Activated CD4-positive, CD25-positive, alpha-beta regulatory T cell treated with anti-CD3 and anti-CD28 coated beads, Interleukin-2, amount 50 U/mL, for 24 hours (primary cell): ENCODE measurements at places on chromosomes 7 and 10.

DNA sequence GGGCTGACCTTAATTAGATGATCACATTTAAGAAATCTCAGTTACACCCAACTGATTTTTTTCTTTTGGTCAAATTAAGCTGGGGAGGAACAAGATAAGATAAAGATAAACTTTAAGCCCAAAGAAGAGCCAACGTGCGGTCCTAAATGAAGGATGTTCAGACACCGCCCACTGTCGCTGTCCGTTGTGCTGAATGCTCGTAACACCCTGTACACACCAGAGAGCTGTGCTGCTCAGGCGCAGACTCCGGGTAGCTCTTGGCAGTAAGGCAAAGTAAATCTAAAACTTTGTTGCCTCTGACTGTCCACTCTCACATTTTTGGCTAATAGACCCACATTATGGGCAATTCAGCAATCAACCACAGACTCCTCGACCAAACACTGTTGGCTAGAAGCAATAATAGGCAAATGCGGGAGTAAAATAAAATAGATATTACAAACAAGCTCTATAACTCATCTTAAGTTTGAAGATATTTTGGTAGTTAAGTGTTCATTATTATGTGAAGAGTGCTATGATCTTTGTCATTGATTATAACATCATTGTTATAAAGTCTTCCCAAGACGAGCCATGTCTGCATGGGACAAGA lies 57.1 kb downstream of the PLPP4 start:
- no peak for ATAC-seq

GRCh38 chr10:14040787-14041631 lies 289.7 kb downstream of the FRMD4A start:
- peak; percentile 27 for ATAC-seq

- no peak for ATAC-seq
Measured at GRCh38 chr7:134781171-134781570, 1.7 kb downstream of the CALD1 start.

- no peak for ATAC-seq
Measured at GRCh38 chr7:102165136-102165535, 121.5 kb upstream of the SH2B2 start.

- ATAC-seq: no peak
Measured at GRCh38 chr10:69337296-69338132, 59.2 kb downstream of the HK1 start.

GRCh38 chr7:147804032-147804431 lies 786.5 kb upstream of the C7orf33 start:
- ATAC-seq: no peak

GRCh38 chr7:91537260-91538152 lies 273.3 kb downstream of the FZD1 start:
- ATAC-seq: no peak

DNA sequence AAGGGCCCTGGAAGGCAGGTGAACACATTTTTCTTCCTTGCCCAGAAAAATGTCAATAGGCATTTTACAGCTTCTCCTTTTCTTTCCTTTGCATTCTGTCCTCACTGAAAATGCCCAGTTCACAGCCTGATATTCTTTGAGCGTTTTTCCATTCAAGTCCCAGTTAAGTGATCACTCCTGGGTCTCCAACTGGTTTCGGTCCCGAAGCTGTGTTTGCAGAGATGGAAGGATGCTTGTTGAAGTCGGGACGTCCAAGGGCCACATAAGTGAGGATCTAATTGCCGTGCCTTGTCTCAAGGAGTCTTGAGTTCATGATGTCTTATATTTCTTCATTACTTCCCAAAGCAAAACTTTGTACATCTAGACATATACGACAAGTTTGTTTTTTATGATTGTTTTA lies 208.7 kb upstream of the PRKCQ start:
- no peak for ATAC-seq

DNA sequence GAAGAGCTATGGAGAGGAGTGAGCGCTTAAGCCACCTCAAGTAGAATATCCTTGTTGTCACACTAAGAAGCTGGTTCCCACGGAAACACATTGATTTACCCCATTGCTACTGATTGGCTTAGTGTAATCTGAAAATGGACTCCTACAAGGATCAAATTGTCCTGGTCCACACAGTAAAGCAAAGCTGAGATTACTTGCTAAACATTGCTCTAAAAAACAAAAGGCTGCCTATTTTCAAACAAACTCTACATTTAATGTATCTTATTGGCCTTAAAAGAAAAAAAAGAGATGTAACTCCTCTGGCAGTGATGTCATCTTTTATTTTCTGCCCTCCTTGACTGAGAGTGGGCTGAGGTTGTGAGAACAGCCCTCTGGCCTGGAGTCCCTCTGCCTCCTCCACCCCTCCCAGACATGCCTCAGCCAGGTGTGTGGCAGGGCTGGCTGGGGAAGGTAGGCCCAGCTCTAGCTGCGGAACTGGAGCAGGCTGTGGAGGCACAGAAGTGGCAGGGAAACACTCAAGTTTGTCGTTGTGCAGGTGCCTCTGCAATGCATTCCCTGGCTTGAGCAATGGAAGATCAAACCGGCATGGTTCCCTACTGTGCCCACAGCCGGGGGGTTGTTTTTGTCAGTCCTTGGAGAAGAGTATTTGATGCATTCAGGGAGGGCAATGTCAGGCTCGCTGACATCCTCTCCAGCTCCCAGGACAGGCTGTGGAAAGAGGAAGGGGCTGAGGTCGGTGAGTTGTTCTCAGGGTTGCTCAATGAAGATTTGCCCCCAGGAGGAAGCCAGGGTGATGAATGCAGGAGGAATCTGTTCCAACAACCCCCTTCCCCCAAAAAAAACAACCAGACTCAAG lies 9.1 kb downstream of the KLF6 start:
- no peak for ATAC-seq

GRCh38 chr10:6232846-6233724 lies 30.4 kb downstream of the PFKFB3 start:
- ATAC-seq: no peak

GRCh38 chr10:15181576-15182156 lies 13.2 kb upstream of the NMT2 start:
- no peak for ATAC-seq

GRCh38 chr10:48462482-48463020 lies 142.3 kb downstream of the ARHGAP22 start:
- ATAC-seq: no peak

- ATAC-seq: no peak
Measured at GRCh38 chr10:108597031-108597430, 1326.3 kb downstream of the XPNPEP1 start.

DNA sequence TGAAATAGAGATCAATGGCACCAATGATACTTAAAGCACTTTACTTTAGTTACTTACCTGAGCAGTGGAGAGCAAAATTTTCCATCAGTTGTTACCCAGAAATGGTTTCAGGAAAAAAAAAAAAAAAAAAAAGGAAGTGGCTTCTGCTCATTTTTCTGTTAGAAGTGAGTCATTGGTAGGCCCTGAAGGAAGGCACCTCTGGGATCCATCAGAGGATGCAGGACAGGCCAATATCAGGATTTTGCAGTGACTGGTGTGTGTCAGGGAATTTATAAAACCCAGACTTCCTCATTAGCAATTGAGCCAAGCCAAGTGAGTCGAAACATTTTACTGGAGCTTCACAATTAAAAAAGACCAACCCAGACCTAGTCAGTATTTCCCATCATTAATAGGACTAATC lies 2.3 kb upstream of the SMIM30 start:
- ATAC-seq: no peak

GRCh38 chr7:151793531-151793951 lies 83.4 kb downstream of the PRKAG2 start:
- no peak for ATAC-seq

DNA sequence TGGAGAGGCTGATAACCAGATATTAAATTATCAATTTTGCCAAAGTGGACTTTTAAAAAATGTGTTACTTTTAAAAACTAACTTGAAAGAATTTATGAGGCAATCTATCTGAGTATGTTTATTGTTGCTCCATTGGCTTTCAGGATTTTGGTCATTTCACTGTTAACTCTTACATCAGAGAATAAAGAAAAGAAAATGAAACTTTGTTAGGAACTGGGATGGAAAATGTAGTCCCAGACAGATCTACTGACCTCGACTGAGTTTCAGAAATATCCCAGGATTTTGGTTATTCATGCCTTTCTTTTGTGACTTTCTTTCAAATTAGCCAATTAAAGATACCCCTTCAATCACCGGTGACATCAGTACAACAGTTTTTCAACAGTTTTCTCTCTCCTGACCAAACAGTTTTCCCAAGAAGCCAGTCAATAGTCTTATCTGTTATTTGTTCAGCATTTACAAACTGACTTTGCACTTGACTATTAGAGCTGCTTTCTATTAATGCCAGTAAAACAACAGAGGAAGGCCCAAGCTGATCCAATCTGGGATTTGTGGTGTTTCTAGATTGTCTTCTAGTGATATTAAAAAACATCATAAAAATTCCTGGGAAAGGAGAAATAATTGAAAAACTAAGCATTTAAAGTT lies 35.8 kb downstream of the NRBF2 start:
- ATAC-seq: no peak

DNA sequence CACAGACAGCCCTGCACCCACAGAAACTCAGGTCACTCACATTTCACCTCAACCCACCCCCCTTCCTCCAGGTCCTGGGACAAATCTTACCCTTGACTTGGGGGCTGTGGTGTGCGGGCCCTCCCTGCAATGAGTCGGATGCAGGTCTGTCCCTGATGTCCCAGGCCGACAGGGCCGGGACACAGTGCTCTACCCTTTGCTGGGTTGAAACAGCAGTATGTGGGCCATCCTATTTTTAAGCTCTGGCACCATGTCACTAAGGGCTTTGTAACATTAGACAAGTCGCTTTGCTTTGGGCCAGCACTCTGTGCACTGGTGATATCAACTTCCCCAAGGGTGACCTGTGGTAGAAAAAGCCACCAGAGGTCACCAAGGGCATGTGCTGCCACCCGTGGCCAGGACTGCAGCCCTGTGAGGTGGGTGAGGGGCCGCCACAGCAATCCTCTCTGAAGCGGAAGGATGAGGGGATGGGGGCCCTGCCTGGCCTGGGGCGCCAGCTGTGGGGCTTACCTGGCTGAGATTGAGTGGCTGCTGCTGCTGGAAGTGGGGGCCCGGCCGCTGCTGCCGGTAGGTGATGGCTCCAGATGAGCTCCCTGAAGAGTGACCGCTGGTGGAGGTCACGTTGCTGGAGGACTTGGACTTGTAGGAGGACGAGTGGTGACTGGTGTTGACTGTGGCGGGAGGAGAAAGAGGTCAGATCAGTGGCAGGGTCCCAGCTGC lies 51.3 kb downstream of the CLEC2L start:
- ATAC-seq: no peak

- no peak for ATAC-seq
Measured at GRCh38 chr7:23350466-23350865, 51.3 kb downstream of the MALSU1 start.

- no peak for ATAC-seq
Measured at GRCh38 chr10:70267161-70267933, 16.5 kb downstream of the NPFFR1 start.

DNA sequence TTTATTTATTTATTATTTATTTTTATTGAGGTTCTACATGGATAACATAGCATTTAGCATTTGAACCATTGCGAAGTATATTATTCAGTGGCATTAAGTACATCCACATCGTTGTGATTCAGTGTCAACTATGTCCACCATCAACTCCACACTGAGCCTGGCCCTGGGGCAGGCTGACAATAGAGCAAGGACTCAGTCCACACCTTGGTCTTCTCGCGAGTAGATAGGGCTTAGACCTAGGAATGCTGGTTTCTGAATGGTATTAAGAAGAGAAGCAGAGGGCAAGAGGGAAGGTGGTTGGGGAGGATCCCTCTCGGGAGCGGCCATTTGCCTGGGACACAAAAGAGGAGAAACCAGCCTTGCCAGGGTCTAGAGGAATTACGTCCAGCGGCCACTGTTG lies 599.2 kb upstream of the MGMT start:
- no peak for ATAC-seq

GRCh38 chr7:55588379-55588699 lies 16.0 kb upstream of the VOPP1 start:
- ATAC-seq: no peak

DNA sequence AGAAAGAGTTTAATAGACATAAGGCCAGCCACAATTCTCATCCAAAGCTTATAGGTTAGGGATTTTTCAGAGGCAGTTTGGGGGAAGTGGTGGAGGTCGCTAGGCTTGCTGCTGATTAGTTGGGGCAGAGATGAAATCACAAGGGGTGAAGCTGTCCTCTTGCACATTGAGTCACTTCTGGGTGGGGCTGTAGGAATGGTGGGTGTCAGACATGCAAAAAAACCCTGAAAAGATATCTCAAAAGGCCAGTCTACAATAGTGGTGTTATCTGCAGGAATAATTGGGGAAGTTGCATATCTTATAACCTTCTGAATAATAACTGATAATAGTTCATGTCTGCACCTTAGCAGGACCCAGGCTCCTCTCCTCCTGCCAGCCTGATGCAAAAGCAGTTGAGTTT lies 2.1 kb downstream of the FAM24B start:
- no peak for ATAC-seq

DNA sequence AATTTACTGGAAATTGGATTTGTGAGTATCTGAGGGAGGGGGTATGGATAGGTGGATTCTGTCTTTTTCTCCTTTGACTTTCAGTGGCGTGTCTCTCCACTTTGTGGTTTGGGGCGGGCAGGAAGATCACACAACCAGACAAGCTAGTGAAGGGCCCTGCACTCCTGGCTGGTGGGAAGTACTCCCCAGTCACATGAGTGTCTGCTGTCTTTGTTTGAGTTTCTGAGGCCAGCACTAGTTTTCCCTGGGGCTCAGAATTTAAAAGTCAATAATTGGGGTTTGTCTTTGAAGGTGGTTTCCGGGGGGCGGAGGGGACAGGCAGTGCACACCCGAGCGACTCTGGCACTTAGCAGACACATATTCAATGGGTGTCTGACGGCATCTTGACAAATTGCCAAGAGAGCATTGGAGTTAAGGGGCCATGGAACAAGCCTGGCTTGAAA lies 120.1 kb downstream of the WDFY4 start:
- no peak for ATAC-seq

DNA sequence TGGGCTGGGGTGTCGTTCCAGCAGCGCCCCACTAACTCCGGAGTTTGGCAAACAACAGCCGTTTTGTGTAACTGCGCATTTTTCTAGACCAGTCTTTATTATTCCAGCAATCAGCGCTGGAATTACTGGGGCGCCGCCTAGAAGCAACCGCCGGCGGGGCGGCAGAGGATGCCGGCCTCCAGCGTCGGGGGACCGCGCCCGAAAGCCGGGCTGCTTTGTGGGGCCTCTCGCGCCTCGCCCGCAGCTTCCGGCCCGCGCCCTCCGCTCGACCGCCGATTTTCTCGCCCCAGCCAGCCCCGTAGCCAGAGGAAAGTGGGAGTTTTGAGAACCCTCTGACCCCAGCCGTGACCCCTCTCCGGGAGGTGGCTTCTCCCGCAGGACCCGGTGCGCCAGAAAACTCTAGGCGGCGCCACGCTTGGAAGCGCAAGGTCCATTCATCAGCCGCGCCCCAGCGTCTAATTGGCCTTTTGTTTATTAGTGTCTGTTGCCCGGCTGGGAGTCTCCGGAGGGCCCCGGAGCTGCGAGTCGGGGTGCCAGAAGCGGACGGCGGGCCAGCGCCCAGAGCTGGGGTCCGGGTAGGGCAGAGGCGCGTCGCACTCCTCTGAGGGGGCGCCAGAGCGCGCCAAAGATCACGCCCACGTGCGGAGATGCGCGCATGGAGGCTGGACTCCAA lies 10.7 kb downstream of the EMX2 start:
- no peak for ATAC-seq

- ATAC-seq: peak; percentile 37
Measured at GRCh38 chr7:74178632-74179031, 4.5 kb downstream of the EIF4H start.
